ENCODE measurements at places on chromosomes 2 and 18.

DNA sequence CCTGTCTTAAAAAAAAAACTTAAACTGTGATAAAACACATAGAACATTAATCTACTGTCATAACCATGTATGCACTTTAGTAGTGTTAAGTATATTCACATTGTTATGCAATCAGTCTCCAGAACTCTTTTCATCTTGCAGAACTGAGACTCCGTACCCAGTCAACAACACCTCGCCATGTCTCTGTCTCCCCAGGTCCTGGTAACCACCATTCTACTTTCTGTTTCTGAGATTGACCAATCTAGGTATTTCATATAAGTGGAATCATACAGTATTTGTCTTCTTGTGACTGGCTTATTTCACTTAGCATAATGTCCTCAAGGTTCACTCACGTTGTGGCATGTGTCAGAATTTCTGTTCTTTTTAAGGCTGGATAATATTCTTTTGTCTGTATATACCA, 290.8 kb upstream of the CXCR4 start:
- no peak for DNase-seq

DNA sequence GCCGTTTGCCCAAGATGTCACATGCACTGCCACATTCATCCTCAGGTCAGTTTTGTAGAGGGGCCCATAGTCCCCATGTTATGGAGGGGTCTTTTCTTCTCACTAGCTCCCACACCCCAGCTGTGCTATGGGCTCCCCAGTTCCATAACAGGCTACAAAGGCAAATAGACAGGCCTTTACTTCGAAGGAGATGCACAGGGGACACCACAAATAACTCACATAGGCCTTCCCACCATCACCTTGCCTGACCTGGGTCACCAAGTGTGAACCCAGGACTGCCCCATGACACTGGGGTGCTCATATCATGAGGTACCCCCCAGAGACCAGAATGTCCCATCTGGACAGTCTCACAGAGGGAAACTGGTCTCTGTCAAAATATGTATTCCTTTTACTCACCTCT, 15.0 kb upstream of the INO80C start:
- DNase-seq: no peak

DNA sequence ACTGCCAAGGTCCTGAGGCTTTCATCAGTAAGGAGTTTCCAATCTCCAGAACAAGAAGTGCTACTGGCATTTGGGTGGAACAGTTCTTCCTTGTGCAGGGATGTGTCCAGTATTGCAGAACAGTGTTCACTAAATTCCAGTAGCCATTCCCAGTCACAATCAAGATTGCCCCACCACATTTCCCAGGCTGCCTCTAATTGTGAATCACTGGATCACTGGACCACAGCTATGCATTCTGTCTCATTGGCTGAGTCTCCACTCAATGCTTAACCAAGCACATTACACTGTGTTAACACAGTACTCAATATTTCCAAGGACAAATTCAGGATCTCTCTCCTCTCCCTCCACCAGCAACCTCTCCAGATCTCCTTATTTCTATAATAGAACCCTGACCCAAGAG, 160.2 kb upstream of the CCDC150 start:
- no peak for DNase-seq

DNA sequence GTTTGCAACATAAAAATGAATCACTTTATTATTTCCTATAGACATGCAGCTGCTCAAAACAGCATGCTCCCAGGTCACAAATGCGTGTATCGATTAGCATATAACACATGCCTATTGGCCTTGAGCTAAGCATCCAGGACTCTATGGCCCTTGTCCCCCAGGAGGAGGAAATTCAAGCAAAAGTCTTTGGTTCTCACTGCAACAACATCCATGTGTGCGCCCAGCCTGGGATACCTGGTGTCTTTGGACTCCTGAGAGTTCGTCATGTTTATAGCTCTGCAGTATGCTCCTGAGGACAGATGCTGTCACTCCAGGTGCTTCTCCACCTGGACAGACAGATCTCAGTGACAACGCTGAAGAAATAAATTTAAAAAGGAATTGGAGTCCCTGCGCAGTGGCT, 284.6 kb downstream of the PHLPP1 start:
- DNase-seq: no peak

- no peak for DNase-seq
Observed at GRCh38 chr2:104969564-104969963, 68.3 kb upstream of the MRPS9 start.

GRCh38 chr2:168758970-168759820, 43.2 kb upstream of the NOSTRIN start:
- DNase-seq: peak; percentile 59

GRCh38 chr2:1749489-1750119, 5.3 kb upstream of the PXDN start:
- no peak for DNase-seq

DNA sequence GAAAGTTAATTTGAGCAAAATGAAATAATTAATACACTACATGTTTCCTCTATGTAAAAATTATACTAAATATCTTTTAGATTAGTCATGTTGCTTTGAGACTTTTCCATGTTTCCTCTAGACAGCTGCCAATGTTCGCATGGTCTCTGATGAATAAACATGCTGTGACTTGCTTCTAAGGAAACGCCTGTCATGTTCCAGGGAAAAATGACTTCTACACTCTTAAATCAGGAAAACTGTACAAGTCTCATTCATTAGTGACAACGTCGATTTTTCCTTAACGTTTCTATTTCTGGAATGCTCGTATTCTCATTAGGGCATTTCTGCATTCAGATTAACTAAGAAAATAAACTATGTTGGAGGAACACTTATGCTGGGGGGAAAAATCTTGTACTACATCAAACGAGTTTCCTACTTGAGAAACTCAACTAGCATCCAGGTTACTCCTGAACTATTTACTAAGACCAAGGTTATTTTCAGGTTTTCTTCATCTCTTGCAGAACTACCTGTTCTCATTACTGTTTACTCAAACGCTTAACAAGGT, 1.6 kb downstream of the COBLL1 start:
- no peak for DNase-seq
